Foreskin keratinocyte (primary cell): ENCODE measurements at places on chromosomes 5 and 9. TPM values are rescaled to one million over a fixed set of nuclear protein-coding genes. Genes with fewer than 3 reads are reported as not detected.
A peak's percentile ranks its signal among the peaks of the same experiment; 100 is the strongest.

NDOR1 gene
- polyA plus RNA-seq = 12.1 and 12.8 TPM in 2 replicates

FAM81B gene
- polyA plus RNA-seq = not detected in 2 replicates

GRCh38 chr9:85658716-85659115 is 83.0 kb downstream of the AGTPBP1 start:
- DNase-seq = no peak

- peak; percentile 40 for DNase-seq
Measured at GRCh38 chr5:58241389-58241788, 218.5 kb downstream of the PLK2 start.

GRCh38 chr5:76626738-76627137 is 3.5 kb upstream of the F2RL2 start:
- no peak for DNase-seq

DNA sequence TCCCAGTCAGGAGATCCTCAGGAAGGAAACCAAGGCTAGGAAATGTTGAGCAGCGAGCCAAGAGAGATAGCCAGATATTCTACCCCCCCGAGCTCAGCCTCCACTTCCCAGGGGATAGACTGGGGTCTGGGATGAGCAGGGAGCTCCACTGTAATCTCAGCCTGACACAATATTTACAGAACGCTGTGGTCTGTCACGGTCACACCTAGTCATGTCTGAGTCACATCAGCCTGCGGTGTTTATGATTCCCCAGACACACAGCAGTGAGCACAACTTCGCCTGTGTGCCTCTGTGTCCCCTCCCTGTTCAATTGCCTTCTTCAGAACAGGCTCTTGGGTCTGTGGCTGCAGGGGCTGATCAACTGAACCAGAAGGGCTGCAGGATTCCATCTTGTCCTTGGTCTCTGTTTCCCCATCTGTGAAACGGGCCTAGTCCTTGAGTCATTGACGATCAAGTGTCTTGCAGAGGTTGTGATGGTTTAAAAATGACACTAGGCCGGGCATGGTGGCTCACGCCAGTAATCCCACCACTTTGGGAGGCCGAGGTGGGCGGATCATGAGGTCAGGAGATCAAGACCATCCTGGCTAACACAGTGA is 8.6 kb upstream of the PRRX2 start:
- peak; percentile 46 for DNase-seq

ADAMTSL2 gene
- not detected in 2 replicates for polyA plus RNA-seq
